NCI-H2029 treated with DMSO at 0.1 percent for 48 hours (cell line): ENCODE measurements at places on chromosomes 13 and 19.

- DNase-seq: no peak
Measured at GRCh38 chr13:64985075-64985474, 2245.1 kb downstream of the PCDH9 start.

DNA sequence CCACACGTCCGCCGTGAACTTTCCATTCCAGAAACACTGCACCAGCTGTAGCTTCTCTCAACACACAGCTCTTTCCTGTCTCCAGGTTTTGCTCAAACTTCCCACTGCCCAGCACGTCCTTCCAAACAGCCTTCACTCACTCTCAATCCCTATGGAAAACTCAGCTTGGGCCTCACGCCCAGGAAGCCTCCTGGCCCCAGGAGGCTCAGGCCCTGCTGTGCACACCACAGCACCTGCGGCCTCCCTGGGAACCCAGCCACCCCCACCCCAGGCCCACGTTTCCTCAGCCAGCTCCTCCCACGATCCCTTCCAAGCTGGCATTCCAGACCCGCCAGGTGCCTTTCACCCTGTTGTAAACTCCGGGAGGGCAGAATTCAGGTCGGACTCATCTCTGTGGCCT lies 35.2 kb downstream of the C13orf46 start:
- DNase-seq: no peak

DNA sequence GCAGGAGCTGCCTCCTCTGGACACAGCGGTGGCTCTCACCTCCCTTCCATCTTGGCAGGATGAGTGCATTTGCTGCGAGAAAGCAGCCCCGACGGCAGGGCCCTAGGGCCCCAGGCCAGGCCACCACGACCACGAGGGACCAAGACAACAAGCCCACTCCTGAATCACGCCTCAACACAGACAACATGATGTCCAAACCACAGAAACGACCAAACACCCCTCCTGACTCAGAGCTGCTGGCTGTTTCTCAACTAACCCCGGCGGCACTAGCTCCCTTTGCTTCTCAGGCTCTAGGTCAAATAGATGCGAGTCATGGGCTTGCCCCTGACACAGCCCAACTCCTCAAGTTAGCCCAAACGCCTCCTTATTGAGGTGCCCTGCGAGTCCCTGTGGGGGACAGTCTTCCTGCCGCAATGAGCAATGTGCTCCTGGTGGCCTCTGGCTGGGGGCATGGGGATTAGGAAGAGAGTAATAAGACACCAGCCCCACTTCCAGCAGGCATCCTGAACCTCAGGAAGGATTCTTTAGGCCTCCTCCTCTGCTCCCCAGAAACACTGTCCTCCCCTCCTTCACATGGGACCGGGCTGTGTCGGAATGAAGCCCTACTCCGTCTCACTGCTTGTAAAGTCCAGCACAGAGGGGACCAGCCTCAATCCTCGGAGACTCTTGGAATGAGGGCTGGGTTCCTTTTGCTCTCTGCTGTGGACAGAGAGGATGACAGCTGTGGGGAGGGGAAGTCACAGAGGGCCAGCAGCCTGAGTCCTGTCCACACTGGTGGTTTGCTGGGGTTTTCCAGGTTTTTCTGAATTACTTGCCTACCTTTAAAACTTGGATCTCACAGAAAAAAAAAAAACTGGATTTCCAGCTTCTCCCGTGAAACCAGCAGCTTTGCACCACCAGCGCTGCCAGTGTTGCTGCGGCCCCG lies 6.9 kb upstream of the ATF5 start:
- no peak for DNase-seq

DNA sequence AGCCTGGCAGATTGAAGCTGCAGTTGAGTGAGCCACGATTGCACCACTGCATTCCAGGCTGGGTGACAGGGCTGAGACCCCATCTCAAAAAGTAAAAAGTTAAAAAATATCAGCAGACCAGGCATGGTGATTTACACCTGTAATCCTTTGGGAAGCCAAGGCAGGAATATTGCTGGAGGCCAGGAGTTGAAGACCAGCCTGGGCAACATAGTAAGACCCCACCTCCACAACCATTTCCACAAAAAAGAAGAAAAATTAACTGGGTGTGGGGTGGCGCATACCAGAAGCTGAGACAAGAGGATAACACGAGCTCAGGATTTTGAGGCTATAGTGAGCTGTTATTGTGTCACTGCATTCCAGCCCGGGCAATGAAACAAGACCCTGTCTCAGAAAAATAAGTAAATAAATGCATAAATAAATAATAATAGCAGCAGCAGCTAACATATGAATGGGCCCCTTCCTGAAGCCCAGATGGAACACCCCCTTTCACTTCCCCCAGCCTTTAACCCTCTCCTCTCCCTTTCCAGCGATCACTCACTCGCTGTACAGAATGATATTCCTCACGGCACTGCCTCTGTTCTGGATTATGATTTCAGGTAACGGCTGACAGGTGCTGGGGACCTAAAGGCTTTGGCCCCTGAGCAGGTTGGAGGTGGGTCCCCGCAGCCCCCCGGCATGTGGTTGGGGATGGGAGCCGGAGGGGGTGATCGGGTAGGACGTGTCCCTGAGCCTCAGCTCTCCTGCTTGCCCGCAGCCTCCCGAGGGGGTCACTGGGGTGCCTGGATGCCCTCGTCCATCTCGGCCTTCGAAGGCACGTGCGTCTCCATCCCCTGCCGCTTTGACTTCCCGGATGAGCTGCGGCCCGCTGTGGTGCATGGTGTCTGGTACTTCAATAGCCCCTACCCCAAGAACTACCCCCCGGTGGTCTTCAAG lies 3.2 kb downstream of the MAG start:
- no peak for DNase-seq

- DNase-seq: no peak
Measured at GRCh38 chr19:18634612-18635297, 2.1 kb upstream of the KLHL26 start.

DNA sequence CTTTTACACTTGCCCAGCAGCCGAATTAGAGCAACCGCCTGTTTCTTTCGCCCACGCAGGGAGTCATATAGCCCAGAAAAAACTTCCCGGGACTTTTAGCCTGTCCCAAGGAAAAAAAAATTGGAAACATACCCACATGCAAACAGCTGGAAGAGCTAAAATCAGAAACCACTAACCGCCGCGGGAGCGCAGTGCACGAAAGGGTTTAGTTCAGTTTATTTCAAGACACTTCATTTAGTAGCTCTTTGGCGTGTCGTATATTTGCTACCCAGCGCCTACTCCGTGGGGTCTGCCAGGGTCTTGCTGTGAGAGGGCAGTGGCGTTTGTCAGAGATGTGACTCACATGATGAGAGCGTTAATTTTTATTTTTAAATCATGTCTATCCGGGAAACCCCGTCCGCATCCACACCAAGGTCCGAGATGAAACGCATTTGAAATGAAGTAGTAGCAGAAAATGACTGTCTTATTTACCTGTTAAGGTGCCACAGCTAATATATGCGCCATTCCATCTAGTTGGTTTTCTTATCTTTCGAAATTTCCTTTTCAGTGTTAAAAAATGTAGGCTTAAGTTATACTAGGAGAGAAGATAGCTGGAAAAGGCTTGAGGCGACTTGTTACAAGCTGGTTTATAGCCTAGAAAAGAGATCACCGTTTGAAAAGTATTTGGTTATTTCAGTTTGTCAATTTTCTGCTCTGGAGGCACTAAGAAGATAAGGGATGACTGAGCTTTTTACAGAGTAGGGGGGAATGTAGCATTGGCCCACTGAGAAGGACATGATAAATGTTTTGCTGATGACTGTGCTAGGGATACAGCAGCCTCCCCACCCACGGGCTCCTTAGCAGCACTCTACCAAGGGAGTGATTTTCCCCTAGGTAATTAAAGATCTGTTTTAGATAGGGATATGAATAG lies 1.7 kb downstream of the KLF5 start:
- DNase-seq: no peak

DNA sequence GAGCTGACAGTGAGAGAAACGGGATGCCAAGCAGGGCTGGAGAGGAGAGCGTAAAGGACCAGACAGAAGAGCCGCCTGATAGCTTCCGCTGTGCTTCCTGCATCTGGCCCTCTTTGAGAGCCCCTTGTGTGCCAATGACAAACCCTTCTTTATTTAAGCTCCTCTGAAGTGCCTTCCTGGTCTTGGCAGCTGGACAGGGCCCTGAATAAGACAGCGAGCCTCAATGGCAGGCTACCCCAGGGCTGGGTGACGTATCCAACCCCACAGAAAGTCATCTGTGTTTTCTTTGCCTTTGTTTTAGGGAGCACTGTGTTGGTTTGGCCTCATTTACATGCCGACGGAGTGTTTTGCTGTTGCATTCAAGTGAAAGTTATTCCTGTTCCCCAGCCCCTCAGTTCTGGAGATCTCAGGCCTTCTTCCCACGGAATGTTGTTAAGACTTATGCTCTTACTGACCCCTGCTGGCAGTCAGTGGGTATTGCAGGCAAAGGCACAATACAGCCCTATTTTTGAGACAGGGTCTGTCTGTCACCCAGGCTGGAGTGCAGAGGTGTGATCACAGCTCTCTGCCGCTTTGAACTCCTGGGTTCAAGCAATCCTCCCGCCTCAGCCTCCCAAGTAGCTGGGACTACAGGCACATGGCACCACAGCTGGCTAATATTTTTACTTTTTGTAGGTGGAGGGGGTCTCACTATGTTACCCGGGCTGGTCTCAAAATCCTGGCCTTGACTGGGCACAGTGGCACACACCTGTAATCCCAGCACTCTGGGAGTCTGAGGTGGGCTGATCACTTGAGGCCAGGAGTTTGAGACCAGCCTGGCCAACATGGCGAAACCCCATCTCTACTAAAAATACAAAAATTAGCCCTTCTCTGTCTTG lies 16.8 kb downstream of the CCL25 start:
- DNase-seq: peak; percentile 97

- DNase-seq: no peak
Measured at GRCh38 chr13:112843392-112844111, 125.5 kb upstream of the MCF2L start.

- DNase-seq: no peak
Measured at GRCh38 chr19:28349604-28350003, 863.3 kb downstream of the UQCRFS1 start.

GRCh38 chr13:28313579-28313978 lies 175.2 kb downstream of the PAN3 start:
- DNase-seq: no peak

DNA sequence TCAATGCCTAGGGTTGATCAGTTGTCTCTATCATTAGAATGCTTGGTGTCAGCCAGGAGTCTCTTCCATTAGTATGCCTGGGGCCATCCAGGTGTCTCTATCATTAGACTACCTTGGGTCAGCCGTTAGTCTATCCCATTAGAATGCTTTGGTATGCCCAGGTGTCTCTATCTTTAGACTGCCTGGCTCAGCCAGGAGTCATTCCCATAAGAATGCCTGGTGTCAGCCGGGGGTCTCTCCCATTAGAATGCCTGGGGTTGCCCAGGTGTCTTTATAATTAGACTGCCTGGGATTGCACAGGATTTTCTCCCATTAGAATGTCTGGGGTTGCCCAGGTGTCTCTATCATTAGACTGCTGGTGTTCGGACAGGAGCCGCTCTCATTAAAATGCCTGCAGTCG lies 1442.9 kb downstream of the UQCRFS1 start:
- no peak for DNase-seq

DNA sequence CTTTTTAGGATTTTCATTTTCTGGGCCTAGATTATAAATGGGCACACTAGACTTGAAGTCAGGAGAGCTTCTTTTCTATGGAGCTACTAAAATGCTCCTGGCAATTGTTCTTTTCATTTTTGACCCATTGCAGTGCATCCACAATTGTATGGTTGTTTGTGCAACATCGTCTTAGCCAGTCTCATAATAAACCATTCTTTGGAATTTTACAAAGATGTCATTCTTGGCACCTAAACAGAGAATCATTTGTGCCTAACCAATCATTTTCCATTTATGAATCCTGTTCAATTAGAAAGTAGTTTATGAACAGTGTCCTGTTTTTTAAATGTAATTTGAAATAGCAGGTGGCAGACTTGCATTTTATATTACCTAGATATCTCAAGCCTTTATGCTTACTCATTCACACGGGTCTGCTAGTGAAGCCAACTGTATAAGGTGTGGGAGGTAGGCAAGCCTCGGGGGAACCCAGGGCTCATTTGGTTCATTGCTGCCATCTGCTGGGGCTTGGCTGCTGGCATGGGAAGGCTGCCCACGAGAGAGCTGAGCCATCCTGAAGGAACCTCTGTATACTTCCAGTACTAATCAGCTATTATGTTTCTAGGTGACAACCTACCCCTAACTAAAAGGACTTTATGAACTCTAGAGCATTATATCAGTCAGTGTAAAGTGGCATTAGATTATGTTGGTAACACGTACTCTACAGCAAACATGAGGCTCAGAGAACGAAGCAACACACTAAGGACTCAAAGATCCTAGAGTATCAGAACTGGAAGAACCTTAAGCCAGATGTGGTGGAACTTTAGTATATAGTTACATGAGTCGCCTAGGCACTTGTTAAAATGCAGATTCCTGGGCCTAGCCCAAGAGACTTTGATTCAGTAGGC lies 60.0 kb downstream of the TPT1 start:
- peak; percentile 14 for DNase-seq

DNA sequence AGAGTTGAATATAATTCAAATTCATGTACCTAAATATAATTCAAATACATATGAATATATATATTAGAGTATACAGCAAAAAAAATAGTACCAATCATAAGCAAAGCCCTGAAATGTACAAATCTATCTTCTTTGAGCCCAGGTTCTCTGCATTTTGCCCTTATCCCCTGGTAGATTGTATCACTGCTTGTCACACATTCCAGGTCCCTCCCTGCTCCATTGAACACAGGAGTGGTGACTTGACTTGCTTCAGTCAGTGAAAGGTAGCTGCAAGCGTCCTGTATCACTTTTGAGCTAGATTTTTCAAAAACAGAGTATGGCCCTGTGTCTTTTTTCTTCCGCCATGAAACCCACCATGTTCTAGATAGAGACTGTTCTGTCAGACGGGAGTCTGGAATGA lies 369.4 kb downstream of the LIG4 start:
- DNase-seq: no peak

- DNase-seq: no peak
Measured at GRCh38 chr19:47398707-47399597, 20.4 kb downstream of the MEIS3 start.

GRCh38 chr19:16160445-16160942 lies 12.8 kb downstream of the CIB3 start:
- no peak for DNase-seq

GRCh38 chr13:32028711-32029110 lies 2.9 kb upstream of the FRY start:
- DNase-seq: no peak

DNA sequence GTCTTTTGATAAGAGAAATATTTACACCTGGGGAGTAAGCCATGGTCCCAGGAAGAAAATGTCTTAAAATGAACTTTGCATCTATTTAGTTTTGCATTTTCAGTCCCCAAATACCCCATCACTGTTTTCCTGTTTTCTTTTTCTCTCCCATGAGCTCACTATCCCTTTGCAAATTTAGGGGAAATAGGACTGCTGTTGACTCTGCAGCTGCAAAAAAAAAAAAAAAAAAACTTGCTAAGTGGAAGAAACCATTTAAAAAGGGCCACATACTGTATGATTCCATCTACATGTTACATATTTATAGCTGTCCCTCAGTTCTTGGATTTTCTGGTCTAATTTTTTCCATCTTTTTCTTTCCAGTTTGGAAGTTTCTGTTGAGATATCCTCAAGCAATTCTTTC lies 98.2 kb upstream of the SERP2 start:
- DNase-seq: no peak

DNA sequence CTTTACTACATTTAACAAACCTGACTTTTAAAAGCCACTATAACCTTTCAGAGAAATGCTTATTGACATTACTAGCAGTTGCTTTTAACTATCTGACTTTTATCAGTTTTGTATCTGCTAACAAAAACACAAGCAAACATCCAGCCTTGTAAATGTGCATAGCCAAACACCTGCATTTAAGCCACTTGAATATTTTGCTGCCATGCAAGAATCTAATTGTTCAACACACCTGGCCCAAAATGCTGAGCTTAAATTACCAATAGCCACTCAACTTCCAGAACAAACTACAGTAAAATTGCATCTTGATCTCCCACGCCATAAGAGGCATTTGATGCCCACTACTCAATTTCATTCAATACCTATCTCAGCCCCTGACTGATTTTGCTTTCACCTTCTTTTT lies 9.3 kb downstream of the ZIC5 start:
- DNase-seq: no peak
